MCF 10A (cell line): ENCODE measurements at places on chromosomes 11 and 22. TPM values are rescaled to one million over a fixed set of nuclear protein-coding genes. Genes with fewer than 3 reads are reported as not detected.

- H3K27ac ChIP-seq, result no peak overlapping the region
- no peaks in the 10 kb centered on the region for H3K36me3 ChIP-seq
- no peak for DNase-seq
- no peaks in the 10 kb centered on the region for H3K4me1 ChIP-seq
- H3K4me3 ChIP-seq, result no peak overlapping the region
Measured at GRCh38 chr11:87740968-87741367, 434.3 kb downstream of the RAB38 start.

DNA sequence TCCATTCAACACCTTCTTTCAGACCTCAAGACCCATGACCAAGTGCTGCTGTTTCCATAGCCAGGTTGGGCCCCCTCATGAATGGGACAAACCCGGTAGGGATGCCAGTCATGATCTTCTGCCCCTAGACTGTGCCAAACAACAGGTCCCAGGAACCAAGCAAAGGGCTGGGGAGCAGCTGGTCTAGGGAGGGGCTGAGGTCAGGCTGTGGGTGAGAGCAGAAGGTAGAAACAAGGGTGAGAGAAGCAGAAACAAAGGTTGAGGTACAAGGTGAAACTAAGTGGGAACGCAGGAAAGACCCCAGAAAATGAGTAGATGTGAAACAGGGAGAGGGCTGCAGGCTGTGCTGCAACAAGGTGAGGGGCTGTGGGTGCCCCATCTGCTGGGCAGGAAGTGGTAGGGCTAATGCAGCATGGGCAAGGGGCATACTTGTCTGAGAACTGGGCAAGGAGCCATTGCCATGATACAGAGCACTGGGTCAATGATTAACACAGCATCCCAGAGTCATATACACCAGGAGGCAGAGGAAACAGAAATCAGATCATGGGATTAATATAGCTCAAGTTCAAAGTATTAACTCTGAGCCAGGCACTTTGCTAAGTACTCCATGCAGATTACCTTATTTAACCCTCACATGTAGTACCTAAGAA is 45.9 kb downstream of the SLC1A2 start:
- no peak overlapping the region for H3K4me3 ChIP-seq
- H3K27me3 ChIP-seq, result no peaks in the 10 kb centered on the region
- no peaks in the 10 kb centered on the region for H3K36me3 ChIP-seq
- DNase-seq, result no peak
- H3K4me1 ChIP-seq, result no peaks in the 10 kb centered on the region

GRCh38 chr11:9269492-9270013 is 4.4 kb upstream of the DENND5A start:
- H3K36me3 ChIP-seq, result no peaks in the 10 kb centered on the region
- H3K27me3 ChIP-seq, result no peaks in the 10 kb centered on the region
- no peak overlapping the region for H3K27ac ChIP-seq
- H3K4me3 ChIP-seq, result no peak overlapping the region

- no peak overlapping the region for H3K4me3 ChIP-seq
- no peak overlapping the region for H3K27ac ChIP-seq
- peaks cover 6% of the 10 kb centered on the region for H3K4me1 ChIP-seq
- no peak for DNase-seq
Measured at GRCh38 chr22:45587638-45588505, 83.8 kb upstream of the ATXN10 start.

DNA sequence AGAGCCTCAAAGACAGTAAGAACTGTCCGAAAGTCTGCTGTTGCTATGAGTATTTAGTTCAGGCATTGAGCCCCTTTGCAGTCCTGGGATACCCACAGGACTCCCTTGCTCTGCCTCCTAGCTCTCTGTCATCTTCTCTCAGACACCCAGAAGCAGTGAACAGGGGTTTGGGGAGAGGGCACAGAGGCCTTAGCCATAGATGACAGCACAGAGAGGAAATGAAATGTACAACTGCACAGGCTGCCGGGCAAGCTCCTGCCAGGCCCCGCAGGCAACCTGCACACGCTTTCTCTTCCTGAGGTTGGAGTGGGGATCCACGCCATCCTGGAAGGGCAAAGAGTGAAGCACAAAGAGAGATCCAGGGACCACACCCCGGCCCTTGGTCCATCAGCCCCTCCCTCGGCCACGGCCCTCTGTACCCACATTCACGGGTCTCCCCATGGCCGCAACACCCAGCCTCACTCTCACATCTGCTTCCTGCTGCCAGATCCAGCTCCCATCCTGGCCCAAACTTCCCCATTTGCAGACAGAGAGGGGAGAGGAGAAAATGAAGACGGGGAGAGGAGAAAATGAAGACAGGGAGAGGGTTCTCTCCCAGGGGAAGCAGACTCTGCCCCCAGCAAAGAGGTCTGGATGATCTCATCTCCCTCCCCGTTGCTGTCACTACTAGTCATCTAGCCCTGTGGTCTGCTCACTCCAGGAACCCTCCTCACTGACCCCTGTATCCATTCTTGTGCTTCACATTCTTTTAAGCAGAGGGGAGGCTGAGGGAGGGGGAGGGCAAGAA is 40.7 kb downstream of the CD6 start:
- no peaks in the 10 kb centered on the region for H3K36me3 ChIP-seq
- no peak for DNase-seq
- no peak overlapping the region for H3K27ac ChIP-seq
- peaks cover 54% of the 10 kb centered on the region for H3K27me3 ChIP-seq

GRCh38 chr11:35288817-35289541 is 130.4 kb downstream of the SLC1A2 start:
- no peak overlapping the region for H3K27ac ChIP-seq
- peaks cover 18% of the 10 kb centered on the region for H3K4me1 ChIP-seq

GRCh38 chr11:48384670-48385069 is 18.4 kb upstream of the OR4C5 start:
- DNase-seq, result peak; percentile 0
- H3K27me3 ChIP-seq, result no peaks in the 10 kb centered on the region
- no peaks in the 10 kb centered on the region for H3K36me3 ChIP-seq
- H3K4me3 ChIP-seq, result no peak overlapping the region
- H3K27ac ChIP-seq, result no peak overlapping the region

DNA sequence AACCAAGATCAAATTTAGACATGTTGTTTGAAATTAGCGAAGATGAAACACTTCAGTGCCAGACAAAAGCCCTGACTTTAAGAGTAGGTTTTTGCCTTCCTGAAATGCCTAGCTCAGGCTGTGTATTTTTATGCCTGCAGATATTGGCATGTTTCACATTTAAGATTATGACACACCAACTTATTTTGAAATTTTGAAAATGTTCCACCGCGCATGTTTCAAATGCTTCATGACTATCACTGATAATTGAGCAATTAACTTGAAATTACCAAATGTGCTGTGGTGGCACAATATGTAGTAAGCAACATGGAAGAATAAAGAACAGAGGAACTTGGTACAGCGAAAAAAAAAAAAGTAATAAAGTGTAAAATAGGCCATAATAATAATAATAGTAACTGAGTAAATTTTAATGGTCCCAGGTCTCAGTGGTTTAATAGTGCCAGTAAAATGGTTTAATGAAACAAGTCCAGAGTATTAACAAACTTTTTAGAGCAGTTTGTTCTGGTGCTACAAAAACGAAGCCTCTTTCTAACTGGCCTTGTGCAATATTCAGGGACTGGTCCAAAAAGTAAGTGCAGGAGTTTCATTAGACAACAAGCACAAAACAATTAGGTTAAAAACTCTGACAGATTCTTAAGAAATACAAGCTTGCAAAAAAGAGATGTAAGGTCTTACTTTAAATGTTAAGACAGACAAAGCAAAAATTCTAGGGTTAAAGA is 112.5 kb upstream of the SOX6 start:
- no peaks in the 10 kb centered on the region for H3K36me3 ChIP-seq
- peak overlapping the region; percentile 48 for H3K4me3 ChIP-seq
- DNase-seq, result peak; percentile 47
- peaks cover 21% of the 10 kb centered on the region for H3K4me1 ChIP-seq

DNA sequence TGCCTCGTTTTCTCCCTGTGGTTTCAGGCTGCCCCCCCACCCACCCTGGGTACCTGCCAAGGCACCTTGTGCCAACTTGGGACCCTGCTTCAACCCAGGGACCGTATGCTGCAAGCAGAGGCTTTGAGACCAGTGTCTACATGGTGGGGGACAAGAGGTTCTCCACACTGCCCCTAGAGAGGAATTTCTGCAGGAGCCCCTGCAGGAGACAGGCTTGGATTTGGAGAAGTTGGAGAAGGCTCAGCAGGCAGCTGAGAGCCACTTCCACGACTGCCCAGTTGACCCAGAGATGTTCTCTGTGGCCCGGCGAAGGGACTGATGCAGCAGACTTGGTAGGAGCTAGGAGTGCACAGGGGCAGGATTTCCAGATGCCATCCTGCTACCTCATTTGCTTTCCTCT is 20.1 kb upstream of the NNMT start:
- peaks cover 72% of the 10 kb centered on the region for H3K36me3 ChIP-seq
- DNase-seq, result no peak
- H3K27ac ChIP-seq, result no peak overlapping the region
- H3K4me3 ChIP-seq, result no peak overlapping the region
- no peaks in the 10 kb centered on the region for H3K27me3 ChIP-seq

DNA sequence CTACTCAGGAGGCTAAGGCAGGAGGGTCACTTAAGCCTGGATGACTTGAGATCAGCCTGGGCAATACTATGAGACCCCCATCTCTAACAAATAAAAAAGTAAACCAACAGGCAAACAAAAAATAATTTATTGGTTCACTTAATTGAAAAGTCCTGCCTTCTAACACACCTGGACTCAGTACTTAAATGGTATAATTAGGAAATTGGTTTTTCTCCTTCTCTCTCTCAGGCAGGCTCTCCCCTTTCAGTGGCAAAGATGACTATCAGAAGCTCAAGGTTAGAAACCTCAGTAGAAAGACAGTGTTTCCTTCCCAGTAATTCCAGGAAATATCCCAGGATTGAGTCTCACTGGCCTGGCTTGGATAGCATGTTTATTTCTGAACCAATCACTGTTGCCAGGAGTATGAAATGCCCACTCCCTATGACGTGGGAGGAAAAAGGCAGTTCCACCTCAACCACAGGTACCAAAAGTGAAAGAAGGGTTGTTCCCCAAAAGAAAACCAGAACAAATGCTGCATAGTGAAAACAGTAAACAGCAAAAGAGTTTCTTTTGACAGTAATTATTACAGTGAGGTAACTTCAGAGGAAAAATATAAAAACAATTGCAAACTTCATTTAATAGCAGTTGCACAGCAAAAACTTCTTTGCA is 56.3 kb upstream of the SOX6 start:
- DNase-seq, result no peak
- no peaks in the 10 kb centered on the region for H3K4me1 ChIP-seq
- no peaks in the 10 kb centered on the region for H3K27me3 ChIP-seq
- H3K27ac ChIP-seq, result no peak overlapping the region
- no peaks in the 10 kb centered on the region for H3K36me3 ChIP-seq

- H3K27me3 ChIP-seq, result no peaks in the 10 kb centered on the region
- H3K4me1 ChIP-seq, result peaks cover 16% of the 10 kb centered on the region
- DNase-seq, result peak; percentile 86
- H3K36me3 ChIP-seq, result no peaks in the 10 kb centered on the region
Measured at GRCh38 chr11:2533587-2534133, 88.9 kb downstream of the KCNQ1 start.

DNA sequence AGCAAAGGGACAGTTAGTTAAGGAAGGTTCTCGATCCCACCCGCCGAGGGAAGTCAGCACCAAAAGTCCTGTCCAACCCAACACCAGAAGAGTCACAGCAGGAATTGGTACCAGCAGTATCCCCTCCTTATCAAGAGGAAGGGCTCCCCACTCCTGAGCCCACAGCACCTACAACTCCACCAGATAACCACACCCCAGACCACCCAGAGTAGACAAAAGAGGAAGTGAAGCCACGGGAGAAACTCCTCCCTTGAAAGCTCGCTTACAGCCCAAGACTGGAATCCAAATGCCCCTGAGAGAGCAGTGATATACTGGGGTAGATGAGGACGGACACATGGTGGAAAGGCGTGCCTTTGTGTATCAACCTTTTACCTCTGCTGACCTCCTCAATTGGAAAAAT is 7.3 kb upstream of the CD5 start:
- no peak for DNase-seq
- no peak overlapping the region for H3K4me3 ChIP-seq
- H3K27ac ChIP-seq, result no peak overlapping the region
- H3K4me1 ChIP-seq, result no peaks in the 10 kb centered on the region
- H3K36me3 ChIP-seq, result no peaks in the 10 kb centered on the region

GRCh38 chr11:95445746-95446333 is 214.8 kb upstream of the SESN3 start:
- H3K36me3 ChIP-seq, result no peaks in the 10 kb centered on the region
- no peak for DNase-seq
- H3K4me1 ChIP-seq, result no peaks in the 10 kb centered on the region
- H3K27me3 ChIP-seq, result no peaks in the 10 kb centered on the region
- no peak overlapping the region for H3K4me3 ChIP-seq

- H3K36me3 ChIP-seq, result no peaks in the 10 kb centered on the region
- peak; percentile 97 for DNase-seq
- H3K27me3 ChIP-seq, result peaks cover 60% of the 10 kb centered on the region
- H3K27ac ChIP-seq, result no peak overlapping the region
Measured at GRCh38 chr11:68659158-68659921, 25.0 kb upstream of the GAL start.

DNA sequence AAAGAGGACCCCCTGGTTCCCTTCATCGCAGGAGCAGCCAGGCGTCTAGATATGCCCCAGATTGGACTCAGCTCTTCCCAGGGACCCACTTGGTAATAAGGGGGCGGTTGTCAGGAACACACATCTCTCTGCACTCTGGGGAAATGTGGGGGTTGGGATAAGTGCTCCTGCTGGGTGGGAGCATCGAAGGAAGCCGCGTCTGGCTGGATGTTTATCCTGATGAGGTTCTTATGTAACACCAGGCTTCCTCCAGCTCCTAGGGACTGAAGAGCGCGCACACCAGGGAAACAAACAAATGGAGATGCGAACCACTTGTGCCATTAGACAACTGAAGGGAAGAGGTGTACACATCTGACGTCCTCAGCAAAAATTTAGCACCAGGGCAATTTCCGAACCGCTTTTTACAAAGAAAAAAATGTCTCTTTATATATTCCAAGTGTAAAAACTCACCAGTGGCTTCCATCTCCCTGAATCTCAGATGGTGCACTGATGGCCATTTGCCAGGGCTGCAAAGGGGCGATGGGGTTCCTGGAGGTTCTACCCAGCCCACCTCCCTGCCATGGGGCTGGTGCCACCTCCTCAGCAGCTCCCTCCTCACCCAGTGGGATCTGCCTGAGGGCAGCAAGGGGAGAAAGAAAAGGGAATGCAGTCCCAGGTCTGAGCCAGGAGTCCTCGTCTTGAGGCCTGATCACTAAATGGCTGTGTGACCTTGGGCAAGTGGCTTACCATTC is 89.4 kb downstream of the PKNOX2 start:
- DNase-seq, result no peak
- no peaks in the 10 kb centered on the region for H3K36me3 ChIP-seq
- no peak overlapping the region for H3K4me3 ChIP-seq
- H3K27ac ChIP-seq, result no peak overlapping the region
- H3K27me3 ChIP-seq, result no peaks in the 10 kb centered on the region

The PATE2 gene
- not detected in 2 replicates for total RNA-seq

The DENND6B gene
- 4.0 and 5.5 TPM in 2 replicates for total RNA-seq

The MYRF gene
- total RNA-seq, result 0.16 TPM in 1 of 2 replicates, not detected in the other

The HYOU1 gene
- total RNA-seq, result 398 and 664 TPM in 2 replicates

The GLYAT gene
- not detected in 2 replicates for total RNA-seq
